ENCODE measurements at places on chromosomes 7 and 10.

GRCh38 chr7:101243646-101244374 is 1.1 kb downstream of the FIS1 start:
- peak; percentile 39 for DNase-seq

DNA sequence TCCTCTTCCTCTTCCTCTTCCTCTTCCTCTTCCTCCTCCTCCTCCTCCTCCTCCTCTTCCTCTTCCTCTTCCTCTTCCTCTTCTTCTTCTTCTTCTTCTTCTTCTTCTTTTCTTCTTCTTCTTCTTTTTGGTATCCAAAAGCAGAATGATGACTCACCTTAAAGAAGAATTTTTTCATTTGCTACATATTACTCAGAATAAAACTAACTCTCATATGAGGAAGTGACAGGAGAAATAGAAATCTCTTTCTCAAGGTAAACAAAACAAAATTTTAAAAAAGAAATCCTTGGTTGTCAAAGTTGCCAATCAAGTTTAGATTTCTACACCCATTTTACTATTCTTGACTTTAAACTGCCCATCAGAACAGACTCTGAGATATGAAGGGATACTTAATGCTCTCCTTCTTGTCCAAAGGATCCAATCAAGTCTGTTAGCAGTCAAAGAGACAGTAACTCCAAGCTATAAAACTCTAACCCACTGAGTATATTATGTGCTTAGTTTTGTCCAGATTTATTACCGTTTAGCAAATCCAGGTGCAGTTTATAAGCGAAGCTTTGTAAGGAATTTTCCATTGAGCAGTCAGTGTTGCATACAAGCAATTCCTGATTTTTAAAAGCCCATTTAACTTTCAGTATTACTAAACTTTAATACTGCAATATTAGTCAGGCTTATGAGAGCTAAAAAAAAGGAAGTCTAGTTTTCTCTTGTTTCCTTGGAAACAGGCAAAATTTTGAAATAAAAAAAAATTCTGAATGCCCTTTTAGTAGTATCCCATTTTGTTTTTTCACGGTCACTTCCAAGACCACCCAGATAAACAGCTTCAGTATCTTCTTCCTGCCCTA is 43.1 kb upstream of the SNX13 start:
- no peak for DNase-seq

DNA sequence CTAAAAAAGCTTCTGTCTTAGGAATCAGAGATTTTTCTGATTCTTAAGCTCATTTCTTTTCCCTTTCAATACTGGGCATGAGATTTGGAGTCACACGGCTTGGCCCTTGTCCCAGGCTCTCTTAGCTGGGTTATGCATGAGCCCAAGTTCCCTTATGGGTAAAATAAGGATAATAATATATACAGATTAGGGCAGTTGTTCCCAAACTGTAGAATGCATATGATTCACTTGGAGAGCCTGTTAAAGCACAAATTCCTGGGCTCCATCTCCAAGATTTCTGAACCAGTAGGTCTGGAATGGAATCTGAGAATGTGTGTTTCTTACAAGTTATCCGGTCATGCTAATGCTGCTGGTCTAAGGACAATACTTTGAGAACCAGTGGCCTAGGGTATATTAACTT is 154.0 kb downstream of the REEP3 start:
- DNase-seq, result peak; percentile 63

DNA sequence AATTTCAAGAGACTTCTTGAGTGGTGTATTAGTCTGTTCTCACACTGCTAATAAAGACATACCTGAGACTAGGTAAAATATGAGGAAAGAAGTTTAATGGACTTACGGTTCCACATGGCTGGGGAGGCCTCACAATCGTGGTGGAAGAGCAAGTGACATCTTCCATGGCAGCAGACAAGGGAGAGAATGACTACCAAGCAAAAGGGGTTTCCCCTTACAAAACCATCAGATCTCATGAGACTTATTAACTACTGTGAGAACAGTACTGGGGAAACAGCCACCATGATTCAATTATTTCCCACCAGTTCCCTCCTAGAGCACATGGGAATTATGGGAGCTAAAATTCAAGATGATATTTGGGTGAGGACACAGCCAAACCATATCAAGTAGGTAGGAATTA is 150.5 kb downstream of the PCDH15 start:
- no peak for DNase-seq

DNA sequence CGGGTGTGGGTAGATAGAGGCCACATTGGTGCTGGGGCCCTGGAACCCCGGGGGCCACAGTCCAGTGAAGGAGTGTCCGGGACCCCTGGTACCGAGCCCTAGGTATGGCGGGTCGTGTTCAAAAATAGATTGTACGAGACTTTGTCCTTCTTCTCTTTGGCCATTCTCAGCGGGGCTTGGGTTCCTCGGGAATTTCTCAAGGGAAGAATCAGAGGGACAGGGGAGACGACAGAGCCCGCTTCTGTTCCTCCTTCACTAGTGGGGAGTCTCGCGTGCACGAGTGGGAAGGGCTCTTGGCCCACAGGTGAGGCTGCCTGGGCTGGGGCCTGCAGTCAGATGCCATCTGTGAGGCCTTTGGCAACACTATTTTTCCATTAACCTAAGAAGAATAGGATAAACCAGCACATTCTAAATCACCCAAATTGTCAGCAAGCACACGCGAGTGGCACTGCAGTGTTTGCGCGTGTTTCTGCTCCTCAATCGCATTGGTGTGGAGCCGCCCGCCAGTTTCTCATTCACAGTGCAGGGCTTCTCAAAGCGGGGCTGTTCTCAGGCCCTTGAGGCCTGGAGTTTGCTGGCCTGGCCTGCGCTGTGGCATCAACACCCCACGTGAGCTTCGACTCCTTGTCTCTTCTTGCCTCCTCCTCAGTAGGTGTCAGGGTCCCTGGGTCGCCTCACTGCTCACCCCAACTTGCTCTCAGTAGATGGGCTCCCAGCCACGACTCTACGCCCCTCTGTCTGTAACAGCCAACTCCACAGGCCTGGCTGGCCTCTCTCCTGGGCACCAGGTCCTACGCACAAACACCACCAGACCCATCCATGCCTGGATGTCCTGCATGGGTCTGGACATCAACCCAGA is 187.6 kb upstream of the SHH start:
- DNase-seq, result no peak

DNA sequence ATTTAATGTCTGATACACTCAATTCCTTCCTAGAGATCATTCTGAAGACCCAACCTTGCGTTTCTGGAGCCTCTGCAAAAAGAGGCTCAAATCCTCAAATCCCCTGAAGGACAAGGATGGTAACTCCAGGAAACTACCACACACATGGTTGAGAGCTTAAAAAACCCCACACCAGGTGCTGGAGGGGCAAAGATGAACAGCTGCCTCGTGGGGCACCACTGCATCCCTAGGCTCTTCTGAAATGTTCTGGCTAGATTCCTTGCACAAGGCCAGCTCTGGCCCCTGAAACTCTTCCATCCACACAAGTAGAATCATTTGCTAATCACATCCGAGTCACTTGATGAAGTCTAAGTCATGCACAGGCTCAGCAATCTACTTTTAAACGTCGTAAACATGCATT is 286.6 kb downstream of the ELMO1 start:
- no peak for DNase-seq

DNA sequence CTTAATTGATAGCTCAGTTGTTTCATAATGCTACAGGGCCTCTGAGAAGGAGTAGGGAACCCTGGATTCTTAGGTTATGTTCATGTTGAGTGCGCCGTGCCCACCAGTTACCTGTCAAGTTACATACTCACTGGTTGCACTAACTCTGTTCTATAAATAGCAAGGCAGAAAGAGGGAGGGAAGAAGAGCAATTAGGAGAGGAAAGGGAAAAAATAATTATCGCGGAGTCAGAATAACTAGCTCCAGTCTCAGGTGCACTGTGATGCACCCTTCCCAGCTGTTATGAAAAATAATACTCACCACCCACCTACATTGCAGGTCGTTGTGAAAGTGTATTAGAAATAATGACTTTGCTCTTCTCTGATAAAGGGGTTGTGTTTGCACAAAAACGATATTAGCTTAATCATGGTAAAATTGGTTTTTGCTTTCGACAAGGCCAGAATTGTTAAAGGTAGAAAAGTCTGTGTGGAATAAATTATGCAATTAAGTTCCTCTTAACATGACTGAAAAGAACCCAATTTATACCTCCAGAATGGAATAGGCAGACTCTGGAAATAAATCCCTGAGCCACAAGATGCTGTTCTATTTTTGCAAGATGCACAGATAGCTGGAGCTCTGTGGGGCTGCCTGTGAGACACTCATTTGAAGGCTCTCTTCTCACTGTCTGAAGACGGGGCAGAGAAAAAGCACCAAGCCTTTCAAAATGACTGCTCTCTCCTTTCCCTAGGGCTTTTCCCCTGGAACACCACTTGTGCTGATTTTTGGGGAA is 137.6 kb upstream of the PITRM1 start:
- no peak for DNase-seq

DNA sequence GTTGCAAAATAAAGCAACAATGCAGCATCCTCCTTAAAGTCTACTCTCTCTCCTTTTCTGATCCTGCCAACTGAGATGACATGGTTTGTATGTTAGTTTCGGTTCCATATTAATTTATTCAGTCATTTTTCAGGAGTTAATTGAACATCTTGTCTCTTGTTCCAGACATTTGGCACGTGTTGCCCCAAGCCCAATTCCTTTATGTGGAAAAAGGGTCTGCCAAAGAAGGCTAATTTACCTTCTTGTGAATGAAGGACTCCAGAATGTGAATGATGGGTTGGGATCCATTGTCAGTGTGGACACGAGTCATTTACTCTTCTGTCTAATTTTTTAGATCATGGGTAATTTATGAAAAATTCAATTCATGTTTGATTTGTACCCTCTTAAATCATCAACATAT is 350.9 kb upstream of the LRGUK start:
- DNase-seq, result no peak

DNA sequence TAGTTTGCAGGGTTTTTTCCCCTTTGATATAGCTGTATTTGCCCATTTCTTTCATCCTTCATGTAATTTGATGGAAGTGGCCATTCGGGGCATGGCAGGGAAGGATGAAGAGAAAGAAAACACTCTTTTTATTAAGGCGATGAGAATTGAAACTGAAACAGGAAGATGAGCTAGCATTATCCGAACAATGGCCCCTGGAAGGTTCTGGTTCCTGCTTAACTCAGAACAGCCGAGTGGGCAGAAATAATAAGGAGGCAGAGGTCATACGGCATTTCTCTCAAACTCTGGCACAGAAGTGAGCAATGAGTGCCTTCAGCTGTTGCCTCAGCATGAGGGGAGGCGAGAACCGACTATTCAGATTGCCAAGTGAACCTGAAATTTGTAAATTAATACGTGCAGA is 113.2 kb upstream of the MYO3A start:
- no peak for DNase-seq

- no peak for DNase-seq
These were observed 57.5 kb upstream of the ZNF32 start for GRCh38 chr10:43706166-43706565.

- no peak for DNase-seq
These were observed 11.5 kb upstream of the OGA start for GRCh38 chr10:101829561-101830315.

DNA sequence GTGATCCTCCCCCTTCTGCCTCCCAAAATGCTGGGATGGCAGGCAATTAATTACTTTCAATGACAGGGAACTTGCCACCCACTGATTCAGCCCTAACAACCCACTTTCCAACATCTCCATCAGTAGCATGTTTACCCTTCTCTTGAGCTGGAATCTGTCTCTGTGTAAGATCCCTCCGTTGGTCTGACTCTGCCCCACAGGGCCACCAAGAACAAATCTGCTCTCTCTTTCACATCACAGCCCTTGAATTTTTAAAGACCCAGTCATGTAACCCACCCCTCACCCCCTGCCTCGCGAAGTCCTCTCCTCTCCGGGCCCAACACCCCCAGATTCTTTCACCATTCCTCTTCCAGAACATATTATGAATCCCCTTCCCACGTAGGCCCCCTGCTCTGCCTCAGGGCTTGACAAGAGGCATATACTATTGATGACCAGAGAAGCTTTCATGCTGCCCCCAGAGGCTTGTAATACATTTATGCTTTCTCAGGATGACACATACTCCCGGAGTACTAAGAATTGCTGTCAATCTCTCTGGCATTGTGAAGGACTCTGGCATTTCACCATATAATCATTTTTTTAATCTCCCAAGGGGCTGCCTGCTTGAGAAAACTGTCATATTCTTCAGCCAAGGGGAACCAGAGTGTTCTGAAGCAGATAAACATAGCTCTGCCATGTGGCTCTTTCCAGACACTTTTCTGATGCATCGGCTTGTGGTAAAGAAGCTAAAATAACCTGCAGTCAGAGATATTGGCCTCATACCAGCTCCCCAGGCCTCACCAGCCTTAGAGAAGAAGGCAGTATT is 179.2 kb upstream of the AUTS2 start:
- DNase-seq, result no peak

DNA sequence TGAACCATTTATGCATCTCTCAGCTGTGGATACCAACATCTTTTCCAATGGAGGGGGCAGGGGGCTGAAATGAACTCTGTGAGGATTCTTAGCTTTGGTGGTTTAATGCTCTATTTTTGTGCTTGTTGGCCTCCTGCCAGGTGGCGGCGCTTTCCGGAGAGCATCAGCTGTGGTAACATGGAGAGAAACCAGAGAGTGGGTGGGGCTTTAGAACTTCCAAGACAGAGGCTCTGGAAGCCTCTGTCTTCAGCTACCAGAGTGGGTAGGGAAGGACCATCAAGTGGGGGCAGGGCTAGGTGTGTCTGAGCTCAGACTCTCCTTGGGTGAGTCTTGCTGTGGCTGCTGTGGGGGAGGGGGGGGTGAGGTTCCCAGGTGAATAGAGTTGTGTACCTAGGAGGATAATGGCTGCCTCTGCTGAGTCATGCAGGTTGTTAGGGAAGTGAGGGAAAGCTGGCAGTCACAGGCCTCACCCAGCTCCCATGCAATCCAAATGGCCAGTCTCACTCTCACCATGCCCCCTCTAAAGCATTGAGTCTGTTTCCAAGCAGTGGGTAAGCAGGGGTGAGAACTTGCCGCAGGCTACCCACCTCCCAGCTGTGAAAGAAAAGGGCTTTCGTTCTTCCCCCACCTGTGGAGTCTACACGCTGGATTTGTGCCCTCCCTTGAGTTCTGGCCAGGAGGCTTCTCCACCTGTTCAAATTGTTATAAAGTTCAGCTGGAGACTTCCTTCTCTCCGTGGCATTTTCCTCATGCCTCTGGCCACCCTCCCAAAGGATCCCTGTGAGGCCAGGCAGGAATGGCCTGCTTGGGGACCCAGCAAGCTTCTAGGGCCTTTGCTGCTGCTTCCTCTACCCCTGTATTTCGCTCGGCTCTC is 527.0 kb downstream of the NEBL start:
- DNase-seq, result no peak

DNA sequence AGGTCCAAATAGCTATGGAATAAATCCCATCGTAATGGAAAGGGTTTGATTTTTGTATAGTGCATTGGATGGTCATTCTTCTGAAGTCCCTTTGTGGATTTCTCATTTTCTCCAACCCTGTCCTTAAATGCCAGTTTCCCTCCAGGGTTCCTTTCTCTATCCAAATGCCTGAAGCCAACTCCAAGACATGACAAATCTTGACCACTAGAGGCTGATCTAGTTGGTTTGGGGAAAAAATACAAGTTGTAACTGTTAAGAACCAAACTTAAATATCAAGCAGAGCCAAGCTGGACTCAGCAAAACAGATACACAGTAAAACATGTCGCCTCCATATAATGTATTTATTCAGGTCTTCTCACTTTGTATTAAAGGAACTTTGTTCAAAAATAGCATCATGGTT is 28.7 kb downstream of the FRMD4A start:
- DNase-seq, result peak; percentile 22
